Neural progenitor cell (in vitro differentiated cells): ENCODE measurements at places on chromosomes 7 and 10.

DNA sequence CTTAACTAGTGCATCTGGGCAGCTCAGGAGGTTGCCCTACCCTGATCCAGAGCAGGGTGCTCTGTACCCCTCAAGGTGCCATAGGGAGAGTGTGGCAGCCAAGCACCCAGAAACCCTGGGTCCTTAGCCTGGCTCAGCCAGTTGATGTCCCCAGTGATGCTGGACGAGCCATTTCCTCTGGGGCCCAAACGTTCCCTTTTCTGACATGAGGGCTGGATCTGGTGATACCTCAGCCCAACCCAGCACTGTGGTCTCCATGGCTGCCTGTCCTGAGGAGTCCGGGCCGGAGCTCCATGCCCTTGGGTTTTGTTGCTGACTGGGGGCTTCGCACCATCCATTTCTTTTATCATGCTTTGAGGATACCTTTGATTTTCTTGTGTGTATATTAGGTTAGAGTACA is 87.9 kb upstream of the IKZF1 start:
- no peak for DNase-seq

DNA sequence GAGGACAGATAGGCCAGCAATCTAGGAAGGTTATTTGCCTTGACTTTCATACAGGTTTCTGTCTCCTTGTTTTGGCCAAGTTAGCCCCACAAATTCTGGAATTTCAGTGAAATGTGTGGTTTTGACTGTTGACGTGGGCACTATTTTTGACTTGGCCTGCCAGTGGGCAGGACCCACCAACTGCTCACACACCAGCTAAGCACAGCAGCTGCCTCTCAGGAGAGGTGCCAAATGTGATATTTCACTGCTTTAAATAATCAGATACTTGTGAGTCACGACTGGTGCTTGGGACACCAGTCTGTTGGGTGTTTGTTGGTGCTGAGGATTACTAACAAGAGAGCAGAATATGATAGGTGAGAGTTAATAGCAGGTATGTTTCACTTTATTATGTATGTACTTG is 409.7 kb upstream of the MTPN start:
- DNase-seq: no peak

- no peak for DNase-seq
Measured at GRCh38 chr10:128064970-128065580, 61.1 kb downstream of the MKI67 start.

DNA sequence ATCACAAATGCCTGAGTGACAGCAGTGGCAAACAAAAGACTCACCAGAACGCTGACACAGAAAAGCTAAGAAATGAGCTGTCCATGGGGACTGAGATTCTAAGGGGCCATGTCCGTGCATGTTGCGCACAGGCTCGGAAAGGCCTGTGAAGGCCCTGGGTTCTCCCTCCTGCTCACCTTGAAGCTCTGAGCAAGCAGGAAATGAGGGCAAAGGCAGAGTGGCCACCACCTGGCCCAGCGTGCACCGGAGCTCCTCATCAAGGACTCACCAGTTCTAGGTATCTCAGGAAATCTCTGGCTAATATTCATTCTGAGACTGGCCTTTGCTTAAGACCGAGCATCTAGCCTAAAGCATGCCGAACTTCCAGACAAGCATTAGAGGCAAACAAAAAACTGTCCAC is 52.7 kb downstream of the MAD1L1 start:
- DNase-seq: no peak

DNA sequence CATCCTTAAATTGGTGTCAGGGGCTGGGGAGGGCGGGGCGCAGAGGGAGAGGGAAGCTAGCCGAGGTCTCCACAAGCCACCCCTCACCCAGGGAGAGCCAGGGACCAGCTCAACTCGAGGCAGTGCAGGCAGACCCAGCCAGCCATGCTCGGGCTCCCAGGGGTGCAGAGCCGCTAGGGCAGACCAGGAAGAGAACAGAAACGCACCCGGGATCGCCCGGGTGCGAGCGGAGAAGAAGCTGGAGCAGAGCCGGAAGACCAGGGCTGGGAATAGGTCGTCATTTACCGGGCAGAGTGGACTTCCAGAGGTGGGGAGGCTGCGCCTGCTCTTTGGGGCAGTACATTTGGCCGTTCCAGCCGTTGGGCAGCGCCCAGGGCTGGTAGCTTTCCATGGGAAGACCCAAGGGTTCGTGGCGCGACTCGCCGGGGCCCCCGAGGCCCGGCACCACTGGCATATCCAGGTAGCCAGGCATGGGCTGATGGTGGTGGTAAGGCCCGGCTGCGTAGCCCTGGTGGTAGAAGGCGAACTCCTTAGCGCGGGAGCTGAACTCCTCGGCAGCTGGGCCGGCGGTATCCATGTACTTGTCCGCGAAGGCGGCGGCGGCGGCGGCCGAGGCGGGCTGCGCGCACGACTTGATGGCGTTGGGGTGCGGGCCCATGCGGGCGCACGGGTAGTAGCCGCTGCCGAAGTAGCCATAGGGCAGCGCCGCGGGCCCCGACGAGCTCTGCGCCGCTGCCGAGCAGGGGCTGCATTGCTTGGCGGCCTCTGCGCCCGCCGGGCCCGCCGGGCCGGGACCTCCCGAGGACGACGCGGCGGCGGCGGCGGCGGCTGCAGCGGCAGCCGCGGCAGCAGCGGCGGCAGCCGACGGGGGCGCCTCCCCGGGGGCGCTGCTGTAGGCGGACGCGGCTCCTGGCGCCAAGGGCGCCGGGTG is 755 bp downstream of the HOXA13 start:
- peak; percentile 67 for DNase-seq

DNA sequence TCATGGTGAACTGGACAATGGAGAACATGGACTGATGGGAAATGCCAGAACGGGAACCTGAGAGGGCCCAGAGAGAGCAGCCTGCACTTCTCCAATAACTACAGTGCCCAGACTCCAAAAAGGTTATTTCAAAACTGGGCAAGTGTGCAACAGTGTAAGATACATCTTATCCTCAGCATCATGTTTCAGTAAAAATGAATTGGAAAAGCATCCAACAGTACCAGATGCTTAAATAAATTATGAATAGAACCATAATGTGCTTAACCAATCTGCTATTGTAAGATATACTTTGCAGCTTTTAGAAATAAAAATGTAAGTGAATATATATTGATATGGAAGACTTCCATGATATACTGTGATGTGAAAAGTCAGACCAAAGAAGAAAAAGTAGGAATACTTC is 303.3 kb downstream of the GRID1 start:
- no peak for DNase-seq

- no peak for DNase-seq
Measured at GRCh38 chr7:42478717-42479116, 241.7 kb upstream of the GLI3 start.

DNA sequence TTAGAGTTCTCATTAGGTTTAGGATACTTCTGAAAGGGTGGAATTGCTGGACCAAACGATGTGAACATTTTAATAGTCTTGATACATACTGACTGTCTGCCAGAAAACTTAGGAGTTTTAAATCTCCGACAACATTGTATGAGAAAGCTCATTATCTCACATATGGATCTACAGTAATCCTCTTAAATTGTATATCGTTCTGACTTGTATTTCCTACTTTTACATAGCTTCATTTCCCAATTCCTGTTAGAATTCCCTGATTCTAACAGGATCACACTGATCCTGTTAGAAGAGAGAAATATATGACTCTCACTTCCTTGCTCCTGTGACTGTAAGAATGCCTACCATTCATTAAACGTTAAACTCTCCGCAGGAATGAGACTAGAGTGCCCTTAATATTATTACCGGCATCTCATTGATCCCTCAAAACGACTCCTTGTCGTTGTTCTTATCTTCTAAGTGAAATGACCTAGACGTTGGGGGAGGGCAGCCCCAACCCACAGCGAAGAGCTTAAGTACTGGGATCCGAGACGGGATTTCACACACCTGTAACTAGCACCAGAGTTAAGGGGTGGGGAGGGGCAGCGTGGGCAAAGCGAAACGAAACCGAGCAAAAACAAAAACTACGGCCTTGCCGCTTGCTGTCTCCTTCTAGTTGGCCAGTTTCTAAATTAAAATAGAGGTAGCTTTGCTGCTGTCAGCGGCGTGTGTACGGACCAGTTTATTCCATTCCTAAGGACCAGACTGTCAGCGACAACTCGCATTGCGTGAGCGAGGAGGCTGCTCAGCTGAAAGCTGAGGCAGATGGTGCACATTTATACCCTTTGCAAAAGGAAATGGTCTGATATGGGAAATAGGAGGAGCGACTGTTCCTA is 678 bp upstream of the TMEM106B start:
- no peak for DNase-seq

DNA sequence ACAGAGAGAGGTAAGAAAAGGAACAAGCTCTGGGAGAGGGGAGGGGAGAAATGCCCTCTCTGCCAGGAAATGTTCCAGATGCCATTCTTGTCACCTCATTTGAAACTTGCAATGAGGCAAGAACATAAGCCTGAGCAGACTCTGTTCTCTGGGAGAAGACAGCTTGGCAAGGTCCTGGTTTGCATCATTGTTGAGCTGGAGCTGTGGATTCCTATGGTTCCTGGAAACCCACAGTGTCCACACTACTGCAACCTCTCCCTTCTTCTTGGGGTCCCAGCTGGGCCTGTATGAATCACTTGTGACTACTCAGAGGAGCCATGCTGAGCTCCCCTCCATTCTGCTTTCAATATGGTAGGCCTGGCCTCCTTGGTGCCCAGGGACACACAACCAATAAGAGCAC is 60.8 kb upstream of the HECTD2 start:
- no peak for DNase-seq

- DNase-seq: no peak
Measured at GRCh38 chr10:28374036-28374435, 71.2 kb upstream of the MPP7 start.

- DNase-seq: no peak
Measured at GRCh38 chr7:92778972-92779371, 57.4 kb downstream of the CDK6 start.

- DNase-seq: no peak
Measured at GRCh38 chr7:148701414-148701813, 2.7 kb downstream of the CUL1 start.

GRCh38 chr10:86953747-86954680 is 3.4 kb downstream of the MMRN2 start:
- peak; percentile 76 for DNase-seq

GRCh38 chr7:155144371-155144770 is 74.2 kb downstream of the HTR5A start:
- DNase-seq: no peak

GRCh38 chr7:55423277-55423711 is 58.2 kb downstream of the LANCL2 start:
- no peak for DNase-seq

DNA sequence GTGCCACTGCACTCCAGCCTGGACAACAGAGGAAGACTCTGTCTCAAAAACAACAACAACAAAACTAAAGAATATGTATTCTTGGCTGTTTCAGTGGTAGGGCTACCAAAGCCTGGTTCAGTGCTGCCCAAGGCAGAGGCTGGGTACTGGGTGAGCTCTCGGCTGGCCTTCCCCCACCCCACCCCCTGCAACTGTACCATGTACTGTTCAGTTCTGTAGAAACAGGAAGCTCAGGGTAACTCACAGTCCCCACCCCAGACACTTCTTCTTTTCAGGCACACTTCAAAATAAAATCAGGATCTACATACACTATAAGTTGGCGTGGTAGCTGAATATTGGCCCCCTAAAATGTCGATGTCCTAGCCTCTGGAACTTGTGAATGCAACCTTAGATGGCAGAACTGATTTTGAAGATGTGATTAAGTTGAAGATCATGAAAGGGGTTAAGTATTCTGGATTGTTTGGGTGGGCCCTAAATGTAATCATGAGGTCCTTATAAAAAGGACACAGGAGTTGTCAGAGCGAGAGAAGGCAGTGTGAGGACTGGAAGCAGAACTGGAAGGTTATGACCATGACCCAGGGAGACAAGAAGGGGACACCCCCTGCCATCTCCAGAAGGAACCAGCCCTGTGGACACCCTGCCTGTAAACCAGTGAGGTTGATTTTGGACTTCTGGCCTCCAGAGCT is 31.2 kb downstream of the TBXAS1 start:
- DNase-seq: no peak

- DNase-seq: no peak
Measured at GRCh38 chr7:77674878-77675277, 21.4 kb upstream of the RSBN1L start.

- no peak for DNase-seq
Measured at GRCh38 chr10:103766751-103767505, 88.4 kb downstream of the SH3PXD2A start.

GRCh38 chr10:79268161-79268601 is 79.1 kb upstream of the PPIF start:
- DNase-seq: no peak

DNA sequence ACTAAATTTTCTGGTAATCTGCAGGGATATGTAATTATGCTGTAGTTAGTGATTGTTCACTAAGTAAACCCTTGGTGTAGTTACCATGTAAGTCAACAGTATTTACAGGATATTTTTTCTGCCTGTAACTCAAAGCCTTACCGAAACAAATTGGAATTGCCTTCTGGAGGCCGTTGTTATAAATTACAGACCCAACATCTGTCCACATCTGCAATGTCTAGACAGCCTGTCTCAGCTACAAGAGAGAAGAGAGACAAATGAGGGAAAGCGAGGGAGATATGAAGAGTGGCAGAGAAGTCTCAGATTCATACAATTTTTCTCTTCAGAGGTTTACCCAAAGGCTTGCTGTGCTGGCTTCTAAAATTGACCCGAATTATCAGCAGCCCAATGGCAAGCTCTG is 23.7 kb upstream of the BTRC start:
- no peak for DNase-seq

DNA sequence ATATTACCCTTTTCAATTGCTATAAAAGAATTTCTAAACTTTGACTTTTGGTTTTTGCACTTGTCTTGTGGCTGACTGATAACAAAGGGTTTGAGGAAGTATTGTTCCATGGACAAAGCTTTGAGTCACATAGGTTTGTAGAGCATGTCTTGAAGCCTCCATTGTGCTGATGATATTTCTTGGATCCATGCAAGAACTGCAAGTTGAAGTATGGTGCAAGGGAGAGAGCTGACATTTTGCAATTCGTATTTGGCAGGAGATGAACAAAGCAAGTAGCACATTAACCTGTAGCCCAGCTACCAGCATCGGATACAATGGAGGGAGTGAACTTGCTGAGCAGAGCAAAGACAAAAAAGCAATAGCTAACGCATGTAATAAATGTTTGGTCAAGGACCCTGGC is 23.4 kb downstream of the MGAM2 start:
- DNase-seq: no peak

DNA sequence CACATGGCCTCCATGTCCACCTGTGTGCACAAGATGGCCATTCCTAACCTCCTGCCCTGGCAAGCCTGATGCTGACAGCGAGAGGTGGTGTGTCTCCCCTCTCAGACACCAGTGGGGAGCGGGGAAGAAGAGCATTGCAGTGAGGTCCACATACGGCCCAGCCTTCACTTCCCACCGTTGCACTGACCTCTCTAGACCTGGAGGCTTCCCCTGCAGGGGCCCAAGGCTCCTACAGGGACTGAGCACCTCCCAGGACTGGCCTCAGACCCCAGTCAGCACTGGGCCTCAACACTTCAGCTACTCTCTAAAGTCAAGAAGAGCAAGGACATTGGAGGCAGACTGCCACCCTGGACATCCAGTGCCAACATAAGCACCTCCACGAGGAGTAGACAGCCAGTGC is 15.9 kb downstream of the STK32C start:
- DNase-seq: no peak

GRCh38 chr10:94183666-94184264 is 179.0 kb downstream of the NOC3L start:
- no peak for DNase-seq

- no peak for DNase-seq
Measured at GRCh38 chr7:142862351-142862750, 7.5 kb downstream of the EPHB6 start.

GRCh38 chr10:114070710-114071109 is 27.0 kb downstream of the ADRB1 start:
- DNase-seq: no peak

- DNase-seq: no peak
Measured at GRCh38 chr10:90204131-90204955, 503.0 kb downstream of the KIF20B start.
